ENCODE measurements at places on chromosomes 4 and X.

DNA sequence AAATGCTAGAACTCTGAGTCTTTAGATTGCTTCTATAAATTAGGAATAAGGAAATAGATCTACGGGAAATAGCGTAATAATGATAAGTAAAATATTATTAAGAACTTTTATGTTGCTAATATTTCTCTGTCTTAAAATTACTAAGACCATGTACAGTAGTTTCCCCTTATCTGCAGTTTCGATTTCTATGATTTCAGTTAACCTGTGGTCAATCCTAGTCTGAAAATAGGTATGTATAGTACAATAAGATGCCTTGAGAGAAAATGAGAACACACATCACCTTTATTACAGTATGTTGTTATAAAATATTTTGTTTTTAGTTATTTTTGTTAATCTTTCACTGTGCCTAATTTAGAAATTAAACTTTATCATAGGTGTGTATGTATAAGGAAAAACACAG is 92.6 kb downstream of the CCSER1 start:
- DNase-seq = no peak

DNA sequence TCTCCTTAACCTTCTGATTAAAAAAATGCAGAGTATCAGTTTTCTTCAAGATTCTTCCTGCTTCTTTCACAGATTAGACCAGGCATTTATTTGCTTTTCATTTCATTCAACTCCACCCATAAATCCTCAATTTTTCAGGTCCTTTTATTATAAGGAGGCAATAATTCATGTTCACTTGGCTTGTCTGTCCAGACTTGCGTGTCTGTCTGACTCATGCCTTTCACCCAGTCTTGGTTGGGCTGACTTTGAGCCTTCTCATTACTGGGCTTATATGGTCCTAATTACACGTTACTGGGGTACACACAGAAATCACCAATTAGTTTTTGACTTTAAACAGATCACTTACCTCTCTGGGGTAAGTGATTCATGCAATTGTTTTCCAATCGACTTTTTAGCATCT is 48.8 kb upstream of the GALNT7 start:
- DNase-seq = no peak

DNA sequence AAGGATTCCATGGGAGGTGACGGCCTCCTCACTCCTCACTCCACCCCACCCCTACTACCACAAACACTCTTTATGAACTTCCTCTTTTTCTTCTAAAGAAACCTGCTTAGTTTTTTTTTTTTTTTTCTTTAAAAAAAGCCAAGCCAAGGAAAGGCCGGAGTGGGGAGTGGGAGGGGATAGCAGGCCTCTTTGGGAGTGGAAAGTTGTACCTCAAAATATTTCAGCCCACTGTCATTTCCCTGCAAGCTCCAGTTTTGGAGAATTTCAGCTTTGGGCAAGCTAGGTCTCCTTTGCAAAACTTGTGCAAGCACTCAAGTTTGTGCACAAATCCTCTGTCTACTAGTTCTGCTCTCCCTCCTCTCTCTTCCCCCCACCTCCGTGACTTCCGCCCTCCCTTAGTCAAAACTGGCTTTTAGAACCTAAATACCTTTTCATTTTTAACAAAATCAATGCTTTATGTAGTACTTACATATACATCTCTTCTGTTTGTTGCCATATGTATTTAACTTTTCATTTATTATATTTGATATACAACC is 512 bp upstream of the ANTXR2 start:
- no peak for DNase-seq

DNA sequence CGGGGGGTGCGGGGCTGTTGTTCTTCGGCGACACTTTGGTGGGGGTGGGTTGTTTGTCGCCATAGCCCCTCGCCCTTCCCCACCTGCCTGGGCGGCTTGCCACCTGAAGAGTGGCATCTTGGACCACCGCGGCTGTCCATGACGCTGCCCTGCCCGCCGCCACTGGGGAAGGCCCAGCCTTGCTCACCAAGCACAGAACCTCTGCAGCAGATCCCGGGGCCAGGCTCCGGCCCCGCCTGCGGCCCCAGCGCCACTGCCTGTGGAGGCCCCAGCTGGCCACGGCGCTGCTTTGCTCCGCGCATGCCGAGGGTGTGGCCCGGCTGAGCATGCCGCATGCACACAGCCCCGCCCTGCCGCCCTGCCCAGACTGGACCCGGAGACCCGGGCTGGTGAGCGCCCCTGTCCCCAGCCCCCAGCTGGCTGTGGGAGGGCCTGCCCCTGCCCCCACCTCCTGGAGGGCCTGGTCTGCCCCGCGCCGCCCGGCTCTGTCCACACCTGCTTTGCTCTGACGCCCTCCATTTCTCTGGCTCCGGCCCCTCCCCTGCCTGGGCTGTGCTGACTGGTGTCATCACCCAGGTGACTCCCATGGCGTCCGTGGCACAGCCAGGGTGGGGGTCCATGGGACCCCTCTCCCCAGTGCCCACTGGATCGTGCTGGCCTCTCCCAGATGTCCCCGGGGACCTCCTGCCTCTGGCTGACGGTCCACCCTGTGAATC is 5.3 kb downstream of the NAT8L start:
- no peak for DNase-seq

DNA sequence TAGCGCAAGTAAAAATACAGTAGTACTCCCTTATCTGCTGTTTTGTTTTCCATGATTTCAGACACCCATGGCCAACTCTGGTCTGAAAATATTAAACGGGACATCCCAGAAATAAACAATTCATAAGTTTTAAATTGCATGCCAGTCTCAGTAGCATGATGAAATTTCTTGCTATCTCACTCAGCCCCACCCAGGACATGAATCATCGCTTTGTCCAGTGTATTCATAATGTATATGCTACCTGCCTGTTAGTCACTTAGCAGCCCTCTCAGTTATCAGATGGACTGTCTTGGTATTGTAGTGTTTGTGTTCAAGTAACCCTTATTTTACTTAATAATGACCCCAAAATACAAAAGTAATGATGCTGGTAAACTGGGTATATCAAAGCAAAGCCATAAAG is 158.2 kb upstream of the DDIT4L start:
- DNase-seq = peak; percentile 69

GRCh38 chr4:185209031-185209851 is at the start of gene SNX25:
TSS of gene SNX25 (plus strand) at chr4:185209598. CDS start at chr4:185209827, 229 bp downstream.
- DNase-seq = peak; percentile 82

- DNase-seq = no peak
Observed at GRCh38 chrX:139113708-139114107, 402.2 kb upstream of the FGF13 start.

DNA sequence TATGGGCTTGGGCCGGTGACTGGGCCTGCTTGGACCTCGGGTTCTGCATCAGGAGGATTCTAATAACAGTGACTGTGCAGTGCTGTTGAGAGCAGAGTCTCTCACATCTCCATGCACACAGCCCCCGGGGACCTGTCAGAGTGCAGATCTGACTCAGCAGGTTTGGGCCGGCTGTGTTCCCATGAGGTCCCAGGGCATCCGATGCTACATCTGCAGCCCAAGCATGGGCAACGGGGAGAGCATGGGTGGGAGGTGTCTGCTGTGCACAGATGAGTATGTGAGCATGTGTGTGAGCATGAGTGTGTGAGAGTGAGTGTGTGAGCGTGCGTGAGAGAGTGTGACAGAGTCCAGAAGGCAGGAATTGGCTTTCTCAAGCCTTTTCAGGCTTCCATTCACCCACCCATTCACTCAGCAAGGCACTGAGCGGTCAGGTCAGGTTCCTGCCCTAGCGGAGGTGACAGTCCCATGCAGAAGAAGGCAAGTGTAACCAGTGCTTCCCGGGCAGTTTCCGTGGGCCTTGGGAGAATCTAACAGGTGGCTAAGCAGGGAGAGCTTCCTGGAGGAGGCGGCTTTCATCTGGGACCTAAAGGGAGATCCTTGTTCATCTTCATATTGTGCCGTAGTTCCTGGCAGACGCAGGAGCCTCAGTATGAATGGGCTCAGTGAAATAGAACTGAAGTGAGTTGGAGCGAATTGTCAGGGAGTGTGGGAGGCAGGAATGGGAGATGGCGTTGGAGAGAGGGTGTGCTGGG is 62.6 kb downstream of the SORCS2 start:
- DNase-seq = no peak

DNA sequence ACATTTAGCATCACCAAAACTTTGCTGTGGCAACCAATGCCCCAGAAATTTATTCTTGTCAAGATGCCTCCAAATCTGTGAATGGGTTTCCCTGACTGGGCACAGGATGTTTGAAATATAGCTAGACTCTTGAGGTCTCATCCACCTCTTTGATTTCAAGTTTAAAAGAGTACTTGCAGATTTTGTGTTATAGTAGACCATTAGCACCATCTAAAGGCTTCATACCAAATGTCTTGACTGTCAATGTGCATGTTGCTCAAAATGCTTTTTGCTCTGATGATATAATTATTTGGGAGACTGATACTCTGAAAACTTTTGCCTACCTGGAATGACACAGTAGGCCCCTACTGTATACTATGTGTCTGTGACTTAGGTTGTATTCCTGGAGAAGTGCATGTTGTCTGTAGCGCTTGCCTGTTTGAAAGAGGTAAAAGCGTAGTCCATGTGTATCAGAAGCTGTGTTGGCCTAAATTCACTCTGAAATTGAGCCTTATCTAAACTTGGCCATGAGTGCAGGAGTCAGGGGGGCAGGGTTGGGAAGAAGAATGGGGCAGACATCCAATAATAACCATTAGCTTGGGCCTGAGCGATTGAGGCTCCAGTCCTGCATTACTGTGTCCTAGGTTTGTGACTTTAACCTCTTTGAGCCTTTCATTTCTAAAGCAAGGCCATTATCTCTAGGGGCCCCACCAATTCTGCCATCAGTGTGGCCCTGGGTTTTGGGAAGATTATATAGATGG is 33.8 kb downstream of the NDP start:
- no peak for DNase-seq

DNA sequence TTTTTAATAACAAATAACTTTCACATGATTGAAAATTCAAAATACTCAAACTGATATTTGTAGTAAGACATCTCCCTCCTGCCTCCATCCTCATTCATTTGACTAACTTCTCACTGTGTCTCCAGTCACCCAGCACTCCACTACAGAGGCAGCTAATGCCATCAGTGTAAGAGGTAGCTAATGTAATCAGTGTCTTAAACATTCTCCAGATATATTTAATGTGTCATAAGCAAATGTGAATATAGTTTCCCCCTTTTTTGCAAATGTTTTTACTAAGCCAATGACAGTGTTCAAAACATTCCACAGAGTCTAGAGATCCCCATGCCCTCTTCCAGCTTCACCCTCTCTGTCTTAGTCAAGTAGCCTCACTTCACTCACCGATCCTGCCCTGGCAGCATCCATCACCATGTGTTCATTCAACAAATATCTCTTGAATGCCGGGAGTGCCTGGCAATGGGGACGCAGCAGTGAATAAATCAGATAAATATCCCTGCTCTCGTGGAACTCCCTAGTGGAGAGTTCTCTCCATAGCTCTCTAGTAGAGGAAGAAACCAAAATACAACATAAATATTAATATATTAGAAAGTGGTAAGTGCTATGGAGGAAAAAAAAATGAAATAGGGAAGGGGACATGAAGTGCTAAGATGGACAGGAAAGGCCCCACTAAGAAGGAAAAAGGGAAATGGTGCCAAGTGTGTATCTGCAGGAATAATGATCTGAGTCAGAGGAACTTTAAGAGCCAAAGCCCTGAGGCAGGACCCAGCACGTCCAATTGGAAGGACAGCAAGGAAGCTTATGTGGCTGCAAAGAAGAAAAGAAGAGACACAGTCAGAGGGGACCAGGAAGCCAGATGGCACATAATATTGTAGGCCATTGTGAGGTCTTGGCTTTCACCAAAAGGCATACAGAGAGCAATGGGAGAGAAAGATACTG is 18.7 kb downstream of the SCFD2 start:
- DNase-seq = peak; percentile 19

GRCh38 chr4:108111781-108112180 is 57.0 kb downstream of the LEF1 start:
- no peak for DNase-seq

DNA sequence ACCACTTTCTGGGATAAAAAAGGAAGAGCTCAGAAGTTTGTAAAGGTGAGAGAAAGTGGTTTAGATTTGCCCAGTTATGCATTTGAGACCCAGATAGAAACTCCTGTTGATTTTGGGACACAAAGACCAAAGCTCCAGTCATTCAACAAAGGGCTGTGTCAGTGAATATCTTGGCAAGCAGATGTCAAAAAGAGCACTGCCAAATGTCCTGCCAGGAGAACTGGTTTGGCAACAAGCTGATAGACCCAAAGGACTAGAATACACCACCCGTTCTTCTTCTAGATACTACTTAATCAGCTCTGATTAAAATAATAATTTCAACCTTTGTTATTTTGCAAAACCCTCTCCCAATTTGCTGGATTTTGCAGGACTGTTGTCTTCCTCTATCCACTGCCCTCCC is 121.4 kb downstream of the NHS start:
- DNase-seq = no peak

DNA sequence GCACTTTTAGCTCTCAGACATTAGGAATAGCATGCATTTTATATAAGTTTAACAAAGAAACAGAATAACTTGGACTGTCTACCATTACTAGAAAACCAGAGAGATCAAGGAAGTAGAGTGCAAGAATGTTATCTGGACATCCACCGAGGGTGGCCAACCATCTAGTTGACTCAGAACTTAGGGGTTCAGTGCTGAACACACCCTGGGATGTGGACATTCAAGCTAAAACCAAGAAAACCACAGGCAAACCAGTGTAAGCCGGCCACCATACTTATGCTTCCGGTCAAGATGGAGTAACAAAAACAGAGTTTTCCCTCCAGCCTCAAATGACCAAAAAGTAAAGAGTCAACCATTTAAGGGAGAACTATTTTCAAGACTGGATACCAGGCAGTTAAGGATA is 181.4 kb upstream of the MXRA5 start:
- DNase-seq = no peak

DNA sequence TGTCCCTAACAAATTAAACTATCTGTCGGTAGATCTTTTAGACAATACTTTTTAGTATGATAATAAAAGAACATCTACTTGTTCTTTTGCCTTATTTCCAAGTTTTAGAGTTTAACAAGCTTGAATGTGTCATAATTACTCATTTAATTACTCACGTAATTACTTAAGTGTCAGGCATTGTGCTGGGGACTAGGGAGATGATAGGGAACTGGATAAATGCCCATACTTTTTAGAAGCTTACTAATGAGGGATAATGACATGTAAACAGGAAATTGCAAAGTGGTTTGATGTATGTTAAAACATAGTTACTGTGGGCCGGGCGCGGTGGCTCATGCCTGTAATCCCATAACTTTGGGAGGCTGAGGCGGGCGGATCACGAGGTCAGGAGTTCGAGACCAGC is 158.3 kb downstream of the DMD start:
- DNase-seq = no peak

GRCh38 chr4:152195888-152196287 is 340.0 kb downstream of the FBXW7 start:
- no peak for DNase-seq

- no peak for DNase-seq
Observed at GRCh38 chr4:124276461-124276860, 436.1 kb downstream of the ANKRD50 start.

GRCh38 chr4:83781434-83781833 is 245.5 kb downstream of the GPAT3 start:
- DNase-seq = no peak

GRCh38 chr4:146548443-146548842 is 26.7 kb upstream of the SLC10A7 start:
- DNase-seq = no peak

- no peak for DNase-seq
Observed at GRCh38 chrX:46687619-46688018, 71.3 kb downstream of the SLC9A7 start.

GRCh38 chrX:119753639-119754257 is 4.6 kb upstream of the SOWAHD start:
- DNase-seq = peak; percentile 56
